ENCODE measurements at places on chromosomes 4 and X. TPM values are rescaled to one million over a fixed set of nuclear protein-coding genes. Genes with fewer than 3 reads are reported as not detected.

DNA sequence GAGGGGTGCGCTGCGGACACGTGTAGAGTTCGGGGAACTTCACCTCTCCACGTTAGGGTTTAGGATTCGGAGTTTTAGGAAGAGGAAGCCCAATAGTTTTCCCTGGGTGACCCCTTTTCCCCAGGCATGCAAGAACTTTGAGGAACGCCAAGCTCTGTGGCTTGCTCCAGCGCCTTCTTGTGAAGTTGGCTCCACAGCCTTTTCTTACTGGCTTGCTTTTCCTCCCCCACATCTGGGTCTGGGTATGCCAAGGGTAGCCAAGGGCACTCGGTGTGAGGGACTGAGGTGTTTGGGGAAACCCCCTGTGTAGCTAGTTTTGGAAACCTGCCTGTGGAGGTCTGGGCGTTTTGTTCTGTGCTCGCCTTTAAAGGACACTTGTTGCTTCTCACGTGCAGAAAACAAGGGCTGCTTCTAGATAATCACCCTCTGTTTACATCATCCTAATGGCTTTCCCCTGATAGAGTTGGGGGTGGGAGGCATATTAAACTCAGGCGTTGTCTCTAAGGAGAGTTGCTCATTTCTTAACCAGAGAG lies 746 bp downstream of the EDNRA start:
- no peaks in the 10 kb centered on the region for H3K27me3 ChIP-seq
- peak overlapping the region; percentile 69 for H3K27ac ChIP-seq
- H3K4me3 ChIP-seq: peak overlapping the region; percentile 77

- no peak for DNase-seq
- H3K27me3 ChIP-seq: no peaks in the 10 kb centered on the region
- H3K4me3 ChIP-seq: no peak overlapping the region
- no peak overlapping the region for H3K27ac ChIP-seq
Measured at GRCh38 chr4:175109933-175110332, 191.8 kb downstream of the ADAM29 start.

DNA sequence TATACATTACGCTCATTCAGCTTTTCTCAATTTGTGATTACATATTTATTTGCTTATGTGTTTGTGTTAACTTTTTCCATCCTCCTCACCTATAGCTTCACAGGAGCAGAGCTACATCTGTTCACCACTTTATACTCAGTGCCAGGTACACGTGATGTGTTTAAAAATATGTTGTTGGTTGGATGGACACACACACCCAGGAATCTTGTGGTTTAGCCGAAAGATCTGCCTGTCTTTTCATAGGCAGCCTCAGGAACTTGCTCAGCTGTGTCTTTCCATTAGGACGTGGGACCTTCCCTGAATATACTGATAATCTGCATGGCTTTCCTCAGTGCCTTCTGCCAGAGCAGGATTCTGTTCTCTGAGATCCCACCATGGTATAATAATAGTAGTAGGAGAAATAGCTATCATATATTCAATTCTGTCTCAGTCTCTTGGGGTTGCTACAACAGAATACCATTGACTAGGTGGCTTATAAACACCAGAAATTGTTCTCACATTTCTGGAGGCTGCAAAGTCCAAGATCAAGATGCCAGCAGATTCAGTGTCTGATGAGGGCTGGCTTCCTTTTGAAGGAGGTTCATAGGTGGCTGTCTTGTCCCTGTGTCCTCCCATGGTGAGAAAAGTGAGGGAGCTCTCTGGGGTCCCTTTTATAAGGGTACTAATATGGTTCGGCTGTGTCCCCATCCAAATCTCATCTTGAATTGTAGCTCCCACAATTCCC lies 50.0 kb upstream of the SOD3 start:
- H3K27me3 ChIP-seq: no peaks in the 10 kb centered on the region
- peak; percentile 51 for DNase-seq
- H3K4me1 ChIP-seq: no peaks in the 10 kb centered on the region
- no peak overlapping the region for H3K4me3 ChIP-seq
- H3K27ac ChIP-seq: no peak overlapping the region

The STBD1 gene
- total RNA-seq: 7.2 TPM

Data from astrocyte (in vitro differentiated cells and primary cell).